ENCODE measurements at places on chromosomes 13 and 19. TPM values are rescaled to one million over a fixed set of nuclear protein-coding genes. Genes with fewer than 3 reads are reported as not detected.

- H3K36me3 ChIP-seq = no peaks in the 10 kb centered on the region
- H3K27ac ChIP-seq = peak overlapping the region; percentile 95
- H3K4me3 ChIP-seq = no peak overlapping the region
- no peaks in the 10 kb centered on the region for H3K27me3 ChIP-seq
- peak; percentile 62 for DNase-seq
Measured at GRCh38 chr13:51524312-51524711, 60.0 kb upstream of the WDFY2 start.

ZNF177 gene
- 1.8 TPM for total RNA-seq

OR10H1 gene
- not detected for total RNA-seq

KLK12 gene
- total RNA-seq = not detected
